ENCODE measurements at places on chromosomes 11 and 22. TPM values are rescaled to one million over a fixed set of nuclear protein-coding genes. Genes with fewer than 3 reads are reported as not detected.

DNA sequence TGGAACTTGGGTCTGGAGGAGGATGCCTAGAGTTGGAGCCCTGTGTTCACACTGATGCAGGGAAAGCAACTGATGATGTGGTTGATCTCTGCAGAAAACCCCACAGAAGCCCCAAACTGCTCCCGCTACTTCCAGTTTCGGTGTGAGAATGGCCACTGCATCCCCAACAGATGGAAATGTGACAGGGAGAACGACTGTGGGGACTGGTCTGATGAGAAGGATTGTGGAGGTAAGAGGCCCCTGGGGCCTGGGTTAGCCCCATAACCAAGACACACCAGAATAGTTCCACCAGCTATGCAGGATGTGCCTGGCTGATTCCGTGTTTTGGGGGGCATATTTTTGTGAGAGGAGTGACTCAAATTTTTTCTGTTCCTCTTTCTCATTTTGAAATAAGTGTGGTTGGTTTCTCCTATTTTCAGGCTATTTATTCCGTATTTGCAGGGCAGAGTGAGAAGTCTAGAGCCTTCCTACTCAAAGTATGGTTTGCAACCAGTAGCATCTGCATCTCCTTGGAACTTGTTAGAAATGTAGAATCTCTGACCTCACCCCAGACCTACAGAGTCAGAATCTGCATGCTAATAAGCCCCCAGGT is 137.3 kb upstream of the SORL1-AS1 start:
- DNase-seq: no peak

Gene SLC25A18
- 2.7 TPM for total RNA-seq

DNA sequence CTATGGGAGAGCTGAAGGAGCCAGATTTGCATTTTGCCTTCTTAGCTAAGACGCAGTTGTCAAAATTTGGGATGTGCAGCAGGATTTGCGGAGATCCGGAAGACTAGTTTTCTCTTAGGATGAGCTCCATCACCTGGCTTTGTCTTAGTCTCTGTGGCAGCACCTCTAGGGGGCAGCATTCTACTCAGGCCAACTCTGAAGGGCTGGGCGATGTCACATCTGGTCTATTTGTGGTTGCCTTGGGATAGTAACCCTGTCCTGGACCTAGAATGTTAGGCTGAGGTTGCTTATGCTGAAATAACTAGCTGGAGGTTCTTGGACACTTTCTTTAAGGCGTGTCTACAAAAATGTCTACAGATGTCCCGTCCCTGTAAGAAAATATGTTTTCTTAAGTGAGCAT is 116.2 kb downstream of the FAT3 start:
- no peak for DNase-seq

- no peak for DNase-seq
Measured at GRCh38 chr22:49889071-49889470, 29.2 kb downstream of the ALG12 start.

GRCh38 chr22:46462726-46463371 is 74.6 kb downstream of the CELSR1 start:
- no peak for DNase-seq

DNA sequence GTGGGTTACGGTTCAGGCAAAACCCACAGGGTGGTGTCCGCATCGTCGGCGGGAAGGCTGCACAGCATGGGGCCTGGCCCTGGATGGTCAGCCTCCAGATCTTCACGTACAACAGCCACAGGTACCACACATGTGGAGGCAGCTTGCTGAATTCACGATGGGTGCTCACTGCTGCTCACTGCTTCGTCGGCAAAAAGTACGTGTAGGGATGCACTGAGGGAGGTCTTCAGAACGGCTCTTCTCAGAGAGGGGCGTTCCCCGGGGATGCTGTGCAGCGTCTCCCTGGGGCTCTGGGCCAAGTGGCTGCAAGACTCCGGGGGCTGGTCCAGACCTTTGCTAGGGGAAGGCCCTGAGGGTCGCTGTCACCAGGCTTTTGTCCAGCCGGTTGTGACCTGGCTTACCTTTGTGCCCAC is 1.3 kb downstream of the ACR start:
- no peak for DNase-seq

GRCh38 chr11:2699185-2699530 is 636 bp downstream of the KCNQ1OT1 start:
- DNase-seq: peak; percentile 20

- DNase-seq: no peak
Measured at GRCh38 chr11:124482362-124483147, 37.1 kb upstream of the OR8B8 start.

Gene GSTT2B
- 4.9 TPM for total RNA-seq

- no peak for DNase-seq
Measured at GRCh38 chr11:116108161-116108560, 603.9 kb upstream of the CADM1 start.

DNA sequence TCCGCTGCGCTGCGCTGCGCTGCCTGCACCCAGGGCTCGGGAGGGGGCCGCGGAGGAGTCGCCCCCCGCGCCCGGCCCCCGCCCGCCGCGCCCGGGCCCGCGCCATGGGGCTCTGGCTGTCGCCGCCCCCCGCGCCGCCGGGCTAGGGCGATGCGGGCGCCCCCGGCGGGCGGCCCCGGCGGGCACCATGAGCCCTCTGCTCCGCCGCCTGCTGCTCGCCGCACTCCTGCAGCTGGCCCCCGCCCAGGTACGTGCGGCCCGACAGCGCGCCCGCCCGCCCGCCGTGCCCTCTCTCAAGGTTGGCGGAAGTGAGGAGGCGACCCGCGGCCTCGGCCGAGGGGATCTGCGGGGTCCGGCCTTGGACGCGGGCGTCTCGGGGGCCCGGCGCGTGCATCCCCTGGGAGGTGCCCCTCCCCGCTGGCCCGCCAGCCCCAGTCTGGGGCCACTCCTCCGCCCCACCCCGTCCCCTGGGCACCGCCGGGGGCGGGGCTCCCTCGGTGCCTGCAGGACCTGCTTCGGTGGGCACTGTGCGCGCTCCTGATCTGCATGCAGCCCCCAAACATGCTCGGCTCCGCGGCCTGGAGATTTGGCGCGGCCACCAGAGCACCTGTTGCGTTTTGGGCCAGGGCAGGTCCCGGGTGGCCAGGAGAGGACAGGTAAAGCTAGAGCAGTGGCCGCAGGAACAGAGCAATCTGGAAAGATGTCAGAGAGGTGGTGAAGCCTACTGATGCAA is 429 bp downstream of the VEGFB start:
- DNase-seq: peak; percentile 57

GRCh38 chr11:100888836-100889235 is 201.7 kb downstream of the ARHGAP42 start:
- no peak for DNase-seq

Gene CD6
- total RNA-seq: 0.47 TPM

Gene RCOR2
- total RNA-seq: 10.5 TPM

DNA sequence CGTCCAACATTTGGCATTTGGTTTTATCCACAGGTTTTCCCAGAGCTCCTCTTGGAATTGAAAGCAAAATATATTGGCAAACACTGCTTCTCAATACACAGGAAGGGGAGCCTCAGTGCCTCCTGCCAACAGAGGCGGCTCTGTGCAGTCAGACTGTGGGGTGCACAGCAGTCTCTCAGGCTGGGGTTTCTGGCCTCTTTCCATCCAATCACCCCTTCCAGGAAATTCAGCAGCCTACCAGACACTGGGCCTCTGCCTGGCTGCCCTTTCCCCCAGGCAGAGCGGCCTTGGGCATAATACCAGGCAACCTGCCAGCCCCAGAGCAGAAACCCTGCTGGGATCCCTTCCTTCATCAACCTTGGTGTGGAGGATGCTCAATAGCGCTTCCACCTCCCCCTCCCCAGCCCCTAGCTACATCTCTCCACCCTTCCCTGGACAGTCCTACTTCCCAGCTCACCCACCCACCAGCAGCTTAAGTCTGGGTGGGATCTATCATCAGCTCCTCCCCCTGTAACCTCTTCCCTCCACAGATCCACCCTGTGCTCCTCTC is 17.8 kb upstream of the RAPSN start:
- DNase-seq: peak; percentile 23

DNA sequence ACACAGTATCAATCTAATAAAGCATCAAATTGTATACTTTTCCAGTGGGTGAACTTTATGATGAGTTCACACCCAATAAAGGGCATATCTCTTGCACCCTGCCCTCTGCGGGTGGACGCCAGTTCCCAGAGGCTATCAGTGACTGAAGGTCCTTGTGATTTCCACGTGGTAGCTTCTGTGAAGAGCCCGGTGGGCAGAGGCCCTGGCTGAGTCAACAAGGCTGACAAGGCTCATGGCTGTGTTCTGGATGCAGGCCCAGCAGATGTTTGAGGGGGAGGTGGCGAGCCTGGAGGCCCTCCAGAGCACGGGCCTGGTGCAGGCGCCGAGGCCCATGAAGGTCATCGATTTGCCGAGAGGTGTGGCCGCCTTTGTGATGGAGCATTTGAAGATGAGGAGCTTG is 71.4 kb downstream of the PIWIL3 start:
- peak; percentile 41 for DNase-seq

Gene GRAP2
- total RNA-seq: 1.6 TPM

GRCh38 chr22:27576413-27576812 is 225.1 kb downstream of the MN1 start:
- peak; percentile 63 for DNase-seq

Gene SCGB1D2
- 1.6 TPM for total RNA-seq

Gene SIK3
- total RNA-seq: 36.3 TPM

- DNase-seq: no peak
Measured at GRCh38 chr22:41987276-41987675, 11.3 kb upstream of the WBP2NL start.

DNA sequence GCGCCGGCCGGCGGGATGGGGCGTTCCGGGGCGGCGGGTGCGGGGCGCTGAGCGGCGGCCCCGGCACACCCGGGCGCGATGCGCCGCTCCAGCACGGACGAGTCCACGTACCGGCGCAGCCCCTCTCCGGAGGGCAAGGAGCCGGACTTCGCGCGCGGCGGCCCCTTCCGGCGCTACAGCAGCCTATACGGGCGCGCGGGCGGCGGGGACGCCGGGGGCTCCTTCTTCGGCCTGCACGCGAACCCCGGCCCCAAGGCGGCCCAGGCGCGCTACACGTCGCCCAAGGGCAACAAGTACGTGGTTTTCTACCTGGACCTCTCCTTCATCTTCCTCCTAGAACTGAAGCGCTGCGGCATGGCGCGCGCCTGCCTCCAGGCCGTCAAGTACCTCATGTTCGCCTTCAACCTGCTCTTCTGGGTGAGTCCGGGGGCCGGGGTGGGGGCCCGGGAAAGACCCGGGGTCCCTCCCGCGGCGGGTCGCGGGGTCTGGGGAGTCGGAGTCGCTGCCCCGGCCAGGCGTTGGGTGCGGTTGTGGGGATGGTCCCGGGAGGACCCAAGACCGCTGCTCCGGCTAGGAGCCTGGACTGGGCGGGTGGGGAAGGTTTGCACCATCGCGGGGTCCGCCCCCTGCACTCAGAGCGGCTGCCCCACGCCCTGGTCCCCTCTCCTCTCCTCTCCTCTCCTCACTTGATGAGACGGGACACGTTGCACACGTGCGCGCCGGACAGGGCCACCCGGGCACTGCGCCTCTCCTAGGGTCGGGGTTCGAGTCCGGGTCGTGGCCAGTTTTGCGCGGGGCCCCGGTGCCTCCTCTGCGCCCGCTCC is 7.5 kb downstream of the TSPAN4 start:
- DNase-seq: no peak

- no peak for DNase-seq
Measured at GRCh38 chr11:13348305-13348704, 70.7 kb downstream of the BMAL1 start.

Measured in left ventricle myocardium inferior (tissue), 1 donor.